ENCODE measurements at places on chromosomes 2 and 18. TPM values are rescaled to one million over a fixed set of nuclear protein-coding genes. Genes with fewer than 3 reads are reported as not detected.
A peak's percentile ranks its signal among the peaks of the same experiment; 100 is the strongest.

DNA sequence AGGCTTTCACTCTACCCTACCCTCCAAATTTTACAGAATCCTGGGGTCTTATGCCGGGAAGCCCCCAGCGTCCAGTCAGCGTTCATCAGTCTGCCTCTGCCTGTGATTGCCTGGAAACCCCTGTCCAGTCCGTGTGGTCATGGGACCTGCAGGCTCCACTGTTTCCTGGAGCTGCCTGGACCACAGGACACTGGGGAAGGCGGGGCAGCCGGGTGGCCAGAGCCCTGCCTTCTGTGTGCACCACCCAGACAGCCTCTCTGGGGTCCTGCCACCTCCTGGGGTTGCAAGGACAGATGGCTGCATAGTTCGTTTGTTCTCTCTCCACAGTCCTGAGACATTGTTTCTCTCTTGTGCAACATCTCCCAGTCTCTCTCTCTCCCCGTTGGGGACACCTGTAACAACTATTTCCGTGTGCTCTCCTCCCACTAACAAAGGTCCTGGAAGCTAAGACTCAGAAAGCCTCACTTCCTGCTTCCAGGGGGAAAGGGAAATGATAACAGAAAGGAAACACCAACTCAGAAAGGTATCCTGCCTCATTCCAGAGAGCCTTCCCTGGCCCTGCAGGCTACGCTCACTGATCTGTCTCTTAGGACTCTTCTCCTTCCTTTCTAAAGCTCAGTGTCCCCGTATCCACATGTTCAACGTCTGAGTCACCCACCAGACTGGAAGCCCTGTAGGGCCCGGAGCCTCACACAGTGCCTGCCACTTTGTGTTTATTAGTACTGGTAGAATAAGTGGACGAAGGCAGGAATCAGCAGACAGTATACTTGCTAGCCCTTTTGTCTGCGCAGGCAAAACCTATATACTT lies 192.8 kb upstream of the RAB12 start:
- DNase-seq: peak; percentile 34

MYO3B gene
- total RNA-seq: not detected

L3MBTL4 gene
- total RNA-seq: 6.8 TPM

GRCh38 chr2:212135739-212136138 lies 402.9 kb downstream of the ERBB4 start:
- DNase-seq: no peak

PROM2 gene
- 9.2 TPM for total RNA-seq

DNA sequence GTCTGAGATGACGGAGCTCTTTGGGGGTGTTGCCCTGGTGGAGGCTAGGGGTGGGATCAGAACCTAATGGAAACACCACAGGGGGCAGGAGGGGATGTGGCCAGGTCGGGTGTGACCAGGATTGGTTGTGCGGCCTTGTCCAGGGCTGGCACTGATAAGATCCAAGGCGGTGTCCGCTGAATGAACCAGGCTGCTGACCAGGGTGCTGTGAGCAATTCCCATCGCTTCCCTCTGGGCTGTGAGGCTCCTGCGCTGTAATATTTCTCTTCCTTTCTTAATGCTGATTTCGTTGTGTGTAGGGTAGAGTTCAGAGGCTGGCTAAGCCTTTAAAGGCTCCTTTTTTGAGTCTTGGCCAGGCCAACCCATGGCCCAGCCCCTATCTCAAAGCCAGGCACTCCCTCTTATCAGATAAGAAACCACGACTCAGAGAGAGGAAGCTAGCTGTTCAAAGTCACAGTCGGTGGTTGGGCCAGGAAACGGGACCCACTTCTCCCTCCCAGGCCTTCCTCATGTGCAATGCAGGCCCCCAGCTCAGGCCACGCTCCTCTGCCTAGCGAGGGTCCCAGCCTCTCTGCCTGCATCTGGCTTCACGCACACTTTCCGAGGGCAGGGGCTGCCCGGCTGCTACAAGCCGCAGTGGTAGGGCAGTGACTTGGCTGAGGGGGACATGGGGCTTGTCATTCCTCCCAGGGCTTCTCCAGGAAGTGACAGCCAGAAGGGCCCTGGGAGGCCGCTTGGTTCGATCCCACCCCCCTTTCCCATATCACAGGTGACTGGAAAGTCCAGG lies 26.0 kb upstream of the FOSL2 start:
- no peak for DNase-seq
